ENCODE measurements at places on chromosomes 1 and 21. TPM values are rescaled to one million over a fixed set of nuclear protein-coding genes. Genes with fewer than 3 reads are reported as not detected.

GRCh38 chr1:217681806-217682205 is 50.7 kb downstream of the SPATA17 start:
- no peak for DNase-seq

DNA sequence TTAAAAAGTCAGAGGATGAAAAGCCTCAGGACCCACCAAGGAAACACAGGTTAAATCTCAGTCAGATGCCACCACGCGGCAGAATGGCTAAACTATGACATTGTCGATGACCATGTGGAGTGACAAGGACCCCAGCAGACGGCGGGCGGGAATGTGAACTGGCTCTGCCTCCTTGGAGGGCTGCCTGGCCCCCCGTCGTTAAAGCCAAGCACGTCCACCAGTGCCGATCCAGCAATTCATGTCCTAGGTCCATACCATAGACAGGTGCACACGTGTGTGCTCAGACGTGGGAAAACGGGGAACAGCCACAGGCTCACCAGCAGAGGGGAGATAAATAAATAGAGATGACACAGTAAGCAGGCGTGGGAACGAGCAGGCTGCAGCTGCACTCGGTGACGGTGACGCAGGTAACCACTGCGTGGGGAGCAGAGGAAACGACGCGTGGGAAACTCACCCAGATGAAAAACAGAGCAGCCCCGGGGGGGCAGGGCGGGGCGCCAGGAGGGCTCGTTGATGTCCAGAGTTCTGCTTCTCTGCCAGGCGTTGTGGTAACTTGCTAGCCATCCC is 28.3 kb upstream of the PCBP3 start:
- peak; percentile 95 for DNase-seq

DNA sequence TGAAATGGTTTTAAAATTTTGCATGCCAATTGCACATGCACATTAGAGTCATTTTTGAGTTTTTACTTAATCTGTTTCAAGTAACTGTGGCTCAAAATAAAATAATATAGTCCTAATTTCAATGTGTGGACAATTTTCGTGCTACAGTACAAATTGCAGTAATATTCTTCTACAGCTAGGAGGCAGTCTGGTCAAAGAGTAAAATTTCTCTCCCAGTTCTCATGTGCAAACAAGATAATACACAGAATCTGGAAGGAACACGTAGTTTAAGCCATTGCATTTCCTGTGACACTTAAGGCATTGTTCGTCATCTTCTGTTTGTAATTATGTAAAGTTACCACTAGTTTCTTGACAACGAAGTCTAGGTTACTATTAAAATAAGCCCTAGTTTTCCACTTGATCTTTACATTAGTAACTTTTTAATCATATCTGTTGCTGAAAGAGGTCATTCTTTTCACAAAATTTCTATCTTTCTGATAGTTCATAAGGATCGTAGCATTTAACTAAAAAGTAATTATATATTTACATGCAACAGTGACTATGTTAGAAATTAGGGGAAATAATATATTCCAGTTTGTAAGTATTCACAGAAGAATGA is 28.9 kb downstream of the ODR4 start:
- DNase-seq, result no peak

ZYG11A gene
- 0.10 TPM for total RNA-seq

GDAP2 gene
- 19.9 TPM for total RNA-seq

GRCh38 chr1:13753636-13754402 is 53.8 kb downstream of the PRDM2 start:
- DNase-seq, result no peak

- DNase-seq, result no peak
These were observed 40.0 kb upstream of the DPH5 start for GRCh38 chr1:101065575-101065974.

- no peak for DNase-seq
These were observed 5.9 kb upstream of the SIPA1L2 start for GRCh38 chr1:232635778-232636356.

- DNase-seq, result no peak
These were observed 25.3 kb upstream of the DPH5 start for GRCh38 chr1:101050869-101051268.

TTC4 gene
- 22.2 TPM for total RNA-seq

GRCh38 chr1:224106568-224107281 is 7.2 kb upstream of the FBXO28 start:
- no peak for DNase-seq

GRCh38 chr1:76933847-76934815 is 66.9 kb downstream of the ST6GALNAC5 start:
- no peak for DNase-seq

- DNase-seq, result no peak
These were observed 7.5 kb downstream of the RNF220 start for GRCh38 chr1:44412601-44413000.

CYP4X1 gene
- not detected for total RNA-seq

TMEM50A gene
- 97.6 TPM for total RNA-seq

MTARC2 gene
- not detected for total RNA-seq

DNA sequence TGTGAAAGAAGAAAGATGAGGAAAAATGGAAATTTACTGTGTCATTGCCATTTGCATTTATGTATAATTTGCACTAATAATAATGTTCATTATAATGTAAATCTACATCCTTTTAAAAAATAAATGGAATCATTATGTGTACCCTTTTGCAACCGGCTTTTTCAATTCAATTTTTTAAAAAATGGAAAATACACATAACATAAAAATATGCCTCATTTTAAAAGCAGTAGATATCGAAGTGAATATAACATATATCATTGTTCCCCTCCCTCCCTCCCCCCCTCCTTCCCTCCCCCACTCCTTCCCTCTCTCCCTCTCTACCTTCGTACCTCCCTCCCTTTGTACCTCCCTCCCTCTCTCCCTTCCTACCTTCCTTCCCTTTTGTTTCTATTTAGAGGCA is 33.0 kb downstream of the UBE4B start:
- DNase-seq, result no peak

DNA sequence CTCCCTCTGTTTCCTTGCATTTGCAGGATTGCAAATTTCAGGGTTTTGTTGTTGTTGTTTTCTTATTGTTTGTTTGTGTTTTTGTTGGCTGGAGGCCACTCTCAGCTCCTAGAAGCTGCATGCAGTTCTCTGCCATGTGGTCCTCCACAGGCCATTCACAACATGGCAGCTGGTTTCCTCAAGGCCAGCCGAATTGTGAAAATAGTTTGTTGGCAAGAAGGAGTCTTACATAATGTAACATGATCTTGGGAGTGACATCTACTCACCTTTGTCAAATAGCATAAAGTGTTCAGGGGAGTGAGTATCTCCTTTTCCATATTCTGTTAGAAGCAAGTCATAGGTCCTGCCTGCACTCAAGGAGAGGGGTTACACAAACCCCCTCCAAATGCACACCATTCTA is 10.6 kb upstream of the UAP1 start:
- DNase-seq, result no peak

- DNase-seq, result no peak
These were observed 107.6 kb downstream of the NAV1 start for GRCh38 chr1:201646411-201647022.

GRCh38 chr1:27322569-27323240 is 742 bp downstream of the TMEM222 start:
- DNase-seq, result no peak

MRPL55 gene
- 55.9 TPM for total RNA-seq

- DNase-seq, result no peak
These were observed 364.0 kb downstream of the CAMTA1 start for GRCh38 chr1:7149080-7149838.

- no peak for DNase-seq
These were observed 297.0 kb downstream of the GPATCH2 start for GRCh38 chr1:217333939-217334338.

ELAPOR1 gene
- total RNA-seq, result 21.4 TPM

GRCh38 chr1:6447818-6448748 is 17.9 kb downstream of the TNFRSF25 start:
- DNase-seq, result peak; percentile 66

DNA sequence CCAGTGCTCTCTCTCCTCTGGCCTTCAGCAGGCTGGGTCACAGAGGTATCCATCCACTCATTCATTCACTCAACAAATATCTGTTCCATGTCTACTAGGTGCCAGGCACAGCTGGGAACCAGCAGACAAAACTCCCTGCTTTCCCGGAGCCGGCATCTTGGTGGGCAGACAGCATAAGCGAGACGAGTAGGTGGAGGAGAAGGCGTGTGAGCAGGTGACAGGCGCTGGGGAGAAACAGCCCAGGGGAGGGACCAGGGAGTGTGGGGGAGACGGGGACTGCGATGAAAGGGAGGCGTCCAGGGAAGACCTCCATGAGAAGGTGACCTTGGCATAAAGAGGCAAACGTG is 11.0 kb upstream of the KCNAB2 start:
- no peak for DNase-seq

DNA sequence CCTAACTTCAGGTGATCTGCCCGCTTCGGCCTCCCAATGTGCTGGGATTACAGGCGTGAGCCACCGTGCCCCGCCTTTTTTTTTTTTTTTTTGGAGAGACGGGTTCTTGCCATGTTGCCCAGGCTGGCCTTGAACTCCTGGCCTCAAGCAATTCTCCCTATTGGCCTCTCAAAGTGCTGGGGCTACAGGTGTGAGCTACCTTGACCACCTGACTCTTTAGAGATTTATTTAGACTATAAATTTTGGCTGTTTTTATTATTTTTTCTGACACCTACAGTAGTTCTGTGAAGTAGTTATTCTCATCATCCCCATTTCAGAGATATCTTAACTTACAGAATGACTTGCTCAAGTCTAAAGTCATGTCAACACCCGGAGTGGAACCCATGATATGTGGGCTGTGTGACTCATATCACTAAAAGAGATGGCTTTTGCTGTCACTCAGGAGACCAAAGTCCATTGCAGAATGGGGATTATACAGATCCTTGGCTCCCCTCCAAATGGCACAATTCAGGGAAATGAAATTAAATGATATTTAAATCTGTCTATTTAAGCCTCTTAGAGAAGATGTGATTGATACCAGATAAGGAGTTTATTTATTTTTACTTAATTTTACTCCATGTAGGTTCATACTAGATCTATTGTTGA is 93.2 kb downstream of the CTH start:
- no peak for DNase-seq

- DNase-seq, result no peak
These were observed 17.2 kb downstream of the ATP1A1 start for GRCh38 chr1:116390195-116390594.

- DNase-seq, result no peak
These were observed 96.6 kb downstream of the FGGY start for GRCh38 chr1:59393211-59394180.

DNA sequence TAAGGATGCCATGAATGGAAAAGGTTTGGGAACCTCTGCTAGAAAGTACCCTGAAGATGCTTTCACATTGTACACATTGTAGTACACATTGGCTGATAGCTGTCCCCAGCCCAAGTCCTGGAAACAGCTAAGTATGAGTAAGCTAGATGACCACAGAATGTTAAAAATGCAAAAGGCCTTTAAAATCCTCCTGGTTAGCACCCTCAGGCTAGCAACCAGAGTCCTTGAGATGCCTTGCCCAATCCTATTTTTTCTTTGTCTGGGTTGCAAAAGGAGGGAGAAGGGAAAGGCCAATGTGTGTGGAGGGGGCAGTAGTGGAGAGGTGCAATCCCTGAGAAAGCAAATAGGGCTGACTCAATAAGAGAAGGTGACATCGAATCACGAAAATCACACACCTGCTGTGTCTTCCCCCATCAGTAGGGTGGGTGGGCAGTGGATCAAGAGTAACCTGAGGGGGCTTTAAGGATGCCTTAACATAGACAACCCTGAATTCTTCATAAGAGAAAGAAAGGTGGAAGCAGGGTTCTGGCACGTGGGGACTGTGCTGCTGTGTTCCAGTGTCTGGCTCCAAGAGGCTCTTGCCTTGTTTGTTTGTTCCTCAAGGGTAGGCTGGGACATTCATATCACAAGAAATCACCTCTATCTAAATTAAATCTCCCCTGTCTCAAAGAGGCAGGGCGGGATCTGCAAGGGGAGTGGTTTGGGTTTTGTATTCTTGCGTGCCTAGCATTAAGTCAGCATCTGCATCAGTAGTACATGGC is 266.2 kb upstream of the PLXNA2 start:
- no peak for DNase-seq

AMIGO1 gene
- total RNA-seq, result 16.9 TPM

GRCh38 chr1:172469717-172470116 is 25.8 kb upstream of the PIGC start:
- DNase-seq, result no peak

DNA sequence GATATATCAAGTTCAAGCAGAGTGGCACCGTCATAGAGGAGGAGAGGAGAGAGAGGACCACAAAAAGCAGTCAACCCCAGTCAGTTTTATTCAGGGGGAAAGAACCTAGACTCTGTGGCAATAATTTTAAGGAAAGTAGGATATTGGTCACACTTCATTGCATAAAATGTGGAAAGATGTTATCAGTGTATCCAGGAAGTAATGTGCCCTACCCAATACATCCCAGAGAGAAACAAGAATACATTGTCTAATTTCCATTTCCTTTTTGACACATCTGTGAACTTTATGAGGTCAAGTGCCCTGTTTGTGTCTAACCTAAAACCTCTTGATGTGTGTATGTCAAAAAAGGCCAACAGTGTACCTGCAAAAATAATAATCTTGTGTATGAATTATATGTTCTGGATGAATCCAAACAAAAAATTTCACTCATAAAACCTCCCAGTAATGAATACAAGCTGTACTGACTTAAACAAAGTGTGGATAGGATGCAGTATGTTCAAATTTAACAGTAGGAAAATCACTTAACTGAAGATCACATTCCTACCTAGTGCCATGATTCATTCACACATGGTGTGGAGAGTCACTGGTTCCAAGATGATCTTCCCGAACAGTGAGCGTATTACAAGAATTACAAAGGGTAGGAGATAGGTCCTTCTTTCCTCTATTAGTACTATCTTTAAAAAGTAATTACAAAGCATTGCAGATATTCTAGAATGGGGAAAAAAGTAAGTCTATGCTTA is 712.1 kb upstream of the CXADR start:
- no peak for DNase-seq

DIO1 gene
- total RNA-seq, result not detected

AGT gene
- 1.5 TPM for total RNA-seq

- DNase-seq, result no peak
These were observed 8.5 kb downstream of the ECHDC2 start for GRCh38 chr1:52913014-52913413.

- no peak for DNase-seq
These were observed 274.8 kb upstream of the SPAG17 start for GRCh38 chr1:118459871-118460270.

DNA sequence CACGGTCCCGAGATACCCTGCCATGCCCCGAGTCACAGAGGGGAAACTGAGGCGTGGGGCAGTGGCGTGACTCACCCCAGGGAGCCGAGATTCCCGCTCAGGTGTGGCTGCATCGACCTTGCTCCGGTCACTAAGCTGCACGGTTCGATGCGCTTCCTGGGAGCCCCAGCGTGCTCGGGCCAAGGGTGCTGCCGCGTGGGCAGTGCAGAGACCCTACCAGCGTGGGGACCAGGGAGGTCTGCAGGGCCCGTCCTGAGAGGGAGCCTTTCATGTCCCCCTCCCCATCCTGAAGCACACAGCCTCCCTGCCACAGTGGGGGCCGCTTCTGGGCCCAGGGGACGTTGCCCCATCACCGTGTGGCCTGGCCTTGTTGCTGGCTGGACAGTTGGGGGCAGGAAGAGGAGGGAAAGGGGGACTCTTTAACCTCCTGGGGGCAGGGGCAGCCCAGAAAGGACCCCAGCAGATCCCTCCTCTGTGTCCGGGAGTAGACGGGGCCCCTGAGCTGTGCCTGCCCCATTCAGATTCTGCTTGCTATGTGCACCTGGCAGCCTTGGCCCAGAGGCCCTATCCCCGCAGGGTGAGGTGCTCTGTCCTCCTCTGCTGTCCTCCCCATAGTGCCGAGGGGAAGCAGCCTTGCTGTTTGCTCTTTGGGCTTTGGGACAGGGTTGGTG is 52.3 kb downstream of the COL18A1 start:
- no peak for DNase-seq

GRCh38 chr1:202376247-202376646 is 27.7 kb downstream of the PPP1R12B start:
- DNase-seq, result no peak

SPATA6 gene
- total RNA-seq, result 5.4 TPM

TRIM67 gene
- total RNA-seq, result not detected

PLA2G2F gene
- not detected for total RNA-seq
